GM12891 (cell line): ENCODE measurements at places on chromosomes 5 and 9.

GRCh38 chr9:86838519-86839497 is 108.5 kb downstream of the GAS1 start:
- DNase-seq: no peak

GRCh38 chr9:76302947-76303550 is 91.2 kb downstream of the RFK start:
- DNase-seq: peak; percentile 38

DNA sequence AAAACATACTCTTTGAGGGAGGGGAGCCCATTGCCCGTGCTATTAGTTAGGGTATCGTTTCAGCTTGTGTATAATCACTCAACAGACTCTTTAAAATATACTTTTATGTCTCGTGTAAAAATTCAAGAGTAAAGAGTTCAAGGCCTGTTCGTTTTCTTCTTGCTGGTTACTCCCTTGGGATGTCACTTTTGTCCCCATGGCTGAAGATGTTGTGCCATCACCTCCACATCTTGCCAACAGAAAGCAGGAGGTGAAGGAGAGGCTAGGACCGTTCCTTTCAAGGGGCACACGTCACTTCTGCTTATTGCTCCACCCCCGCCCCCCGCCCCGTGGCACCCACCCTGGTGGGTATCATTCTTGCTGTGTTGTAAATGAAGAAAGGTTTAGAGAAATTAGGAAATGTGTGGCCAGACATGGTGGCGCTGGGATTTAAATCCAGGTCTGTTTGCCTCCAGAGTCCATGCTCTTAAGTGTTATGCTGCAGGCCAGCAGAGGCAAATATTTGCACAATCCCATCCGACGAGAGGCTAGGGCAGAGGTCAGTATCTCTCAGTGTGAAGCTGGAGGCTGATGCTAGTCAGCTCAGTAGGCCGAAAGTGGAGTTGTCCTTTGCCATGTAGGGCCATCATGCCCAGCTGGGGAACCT is 3.0 kb downstream of the MLANA start:
- no peak for DNase-seq

DNA sequence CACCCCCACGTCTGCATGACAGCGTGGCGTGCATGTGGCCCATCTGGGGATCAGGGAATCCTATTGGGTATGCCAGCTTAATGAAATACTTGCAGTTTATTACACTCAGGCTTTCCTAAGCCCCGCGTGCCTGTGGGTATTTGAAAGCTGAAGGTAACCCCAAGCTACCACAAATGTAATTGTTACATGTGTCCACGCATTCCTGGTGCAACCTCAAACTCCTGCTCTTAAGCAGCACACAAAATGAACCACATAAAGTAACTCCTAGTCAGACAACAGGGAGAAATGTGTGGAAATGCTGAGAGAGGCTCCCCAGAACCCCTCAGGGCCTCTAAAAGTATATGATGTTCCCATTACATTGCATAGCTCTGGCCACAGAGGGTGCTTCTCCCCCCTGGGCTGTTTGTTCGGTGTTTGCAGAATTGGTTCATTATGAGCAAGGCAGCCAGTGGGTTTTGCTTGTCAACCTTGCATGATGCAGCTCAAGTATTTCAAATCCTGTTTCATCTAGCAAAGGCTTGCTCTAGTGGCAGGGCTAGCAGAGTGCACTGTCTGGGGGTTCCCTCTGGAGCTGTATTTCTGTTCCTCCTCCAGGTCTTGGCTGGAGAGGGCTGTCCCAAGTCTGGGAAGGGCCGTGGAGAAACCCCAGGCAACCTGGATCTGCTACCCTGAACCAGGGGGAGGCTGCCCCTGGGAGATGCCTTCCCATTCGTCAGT is 1.8 kb upstream of the DCANP1 start:
- no peak for DNase-seq

- DNase-seq: no peak
Observed at GRCh38 chr9:114606068-114606467, 5.0 kb upstream of the TMEM268 start.

DNA sequence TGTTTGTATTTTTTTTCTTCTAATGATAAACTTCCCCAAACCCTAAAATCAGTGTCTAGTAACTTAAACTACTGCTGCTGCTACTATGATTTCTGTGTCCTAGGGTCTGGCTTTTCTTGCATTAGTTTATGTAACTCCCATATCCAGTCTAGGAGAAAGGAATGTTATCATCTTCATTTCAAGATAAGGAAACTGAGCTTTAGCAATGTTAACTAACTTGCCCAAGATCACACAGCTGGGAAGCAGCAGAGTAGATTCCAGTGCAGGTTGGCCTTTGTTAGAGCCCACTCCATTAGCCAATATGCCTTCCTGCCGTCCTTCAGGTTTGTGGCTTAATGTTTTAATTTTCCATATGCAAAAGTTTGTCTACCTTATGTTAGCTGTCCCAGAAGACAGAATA is 10.4 kb downstream of the TMEM171 start:
- DNase-seq: no peak

DNA sequence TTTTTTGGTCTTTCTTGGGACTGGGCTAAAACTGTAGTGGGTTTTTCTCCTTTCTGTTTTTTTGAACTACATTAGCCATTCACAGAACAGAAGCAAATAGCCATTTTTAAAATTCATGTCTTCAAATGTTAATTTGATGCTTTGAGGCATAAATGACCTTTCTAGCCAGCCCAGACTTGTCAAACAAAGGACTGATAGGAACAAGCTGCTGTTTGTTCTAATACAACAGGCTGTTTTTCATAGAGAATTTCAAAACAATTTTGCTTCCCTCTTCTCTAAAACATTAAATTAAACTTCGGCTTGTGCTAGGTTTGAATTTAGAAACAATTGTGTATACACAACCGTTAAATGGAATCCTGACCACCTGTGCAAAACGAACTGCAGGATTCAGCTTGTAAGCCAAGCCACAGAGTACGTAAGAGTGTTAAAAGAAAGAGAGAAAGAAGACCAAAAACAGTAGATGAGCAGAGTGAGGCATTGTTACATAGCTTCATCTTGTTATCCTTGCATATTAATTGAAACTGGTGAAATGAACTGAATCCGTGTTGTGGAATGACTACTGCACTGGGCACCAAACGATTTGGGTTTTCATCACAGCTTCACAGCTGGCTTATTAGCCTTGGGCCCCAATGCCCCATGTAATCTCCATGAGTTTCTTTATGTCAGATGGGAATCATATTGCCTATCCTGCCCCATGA is 100.0 kb downstream of the ZSWIM6 start:
- DNase-seq: no peak

GRCh38 chr5:57751710-57752109 is 269.1 kb upstream of the ACTBL2 start:
- DNase-seq: no peak

DNA sequence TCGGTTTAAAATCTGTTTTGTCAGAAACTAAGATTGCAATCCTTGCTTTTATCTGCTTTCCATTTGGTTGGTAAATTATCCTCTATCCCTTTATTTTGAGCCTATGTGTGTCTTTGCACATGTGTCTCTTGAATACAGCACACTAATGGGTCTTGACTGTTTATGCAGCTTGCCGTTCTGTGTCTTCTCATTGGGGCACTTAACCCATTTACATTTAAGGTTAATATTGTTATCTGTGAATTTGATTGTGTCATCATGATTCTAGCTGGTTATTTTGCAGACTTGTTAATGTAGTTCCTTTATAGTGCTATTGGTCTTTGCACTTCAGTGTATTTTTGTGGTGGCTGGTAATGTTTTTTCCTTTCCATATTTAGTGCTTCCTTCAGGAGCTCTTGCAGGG is 36.3 kb upstream of the SMIM15 start:
- no peak for DNase-seq

DNA sequence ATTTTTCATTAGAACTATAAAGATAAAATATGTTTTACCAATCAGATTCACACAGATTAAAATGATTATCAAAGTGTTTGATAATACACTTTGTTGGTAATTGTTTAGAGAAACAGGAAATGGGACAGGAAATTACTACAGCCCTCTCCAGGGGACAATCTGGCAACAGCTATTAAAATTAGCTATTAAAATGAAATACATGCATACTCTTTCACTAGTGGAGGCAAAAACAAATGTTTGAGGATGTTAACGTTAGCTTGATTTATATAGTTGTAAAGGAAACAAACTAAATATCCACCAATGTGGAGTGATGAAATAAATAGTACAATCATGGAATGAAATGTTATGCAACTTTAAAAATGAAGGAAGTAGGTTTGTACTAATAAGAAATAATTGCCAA is 53.7 kb downstream of the TARS1 start:
- DNase-seq: no peak

GRCh38 chr9:77843076-77843870 is 188.3 kb downstream of the GNAQ start:
- DNase-seq: no peak

- DNase-seq: no peak
Observed at GRCh38 chr9:36169708-36170107, 520 bp downstream of the CCIN start.

- no peak for DNase-seq
Observed at GRCh38 chr9:75146229-75146628, 57.9 kb downstream of the OSTF1 start.

DNA sequence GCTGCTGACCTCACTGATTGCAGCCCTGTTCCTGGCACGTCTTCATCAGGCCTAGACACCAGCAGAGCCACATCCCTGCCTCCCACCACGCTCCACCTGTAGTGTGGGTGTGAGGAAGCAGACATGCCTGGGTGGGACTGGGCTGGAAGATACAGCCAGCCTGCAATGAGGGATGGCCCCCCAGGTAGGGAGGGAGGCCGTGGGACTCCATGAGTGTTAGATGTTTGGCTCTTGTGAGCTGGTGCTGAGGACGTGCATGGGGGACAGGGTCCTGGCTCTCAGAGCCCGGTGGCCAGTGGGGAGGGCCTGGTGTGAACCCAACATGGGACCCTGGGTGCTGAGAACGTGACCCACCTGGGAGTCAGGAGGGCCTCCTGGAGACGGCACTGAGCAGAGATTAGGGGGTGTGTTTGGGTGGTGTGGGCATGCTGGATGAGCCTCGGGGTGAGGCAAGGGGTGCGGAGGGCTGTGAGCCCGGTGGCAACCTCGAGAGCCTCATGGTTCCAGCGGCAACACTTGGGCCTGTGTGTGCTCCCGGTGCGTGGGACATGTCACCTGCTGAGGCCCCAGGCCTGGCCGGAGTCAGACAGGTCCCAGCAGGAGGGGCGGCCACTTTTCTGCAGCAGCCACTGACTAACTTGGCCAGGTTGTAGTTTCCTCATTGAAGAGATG is 87.6 kb downstream of the PHF2 start:
- DNase-seq: no peak

DNA sequence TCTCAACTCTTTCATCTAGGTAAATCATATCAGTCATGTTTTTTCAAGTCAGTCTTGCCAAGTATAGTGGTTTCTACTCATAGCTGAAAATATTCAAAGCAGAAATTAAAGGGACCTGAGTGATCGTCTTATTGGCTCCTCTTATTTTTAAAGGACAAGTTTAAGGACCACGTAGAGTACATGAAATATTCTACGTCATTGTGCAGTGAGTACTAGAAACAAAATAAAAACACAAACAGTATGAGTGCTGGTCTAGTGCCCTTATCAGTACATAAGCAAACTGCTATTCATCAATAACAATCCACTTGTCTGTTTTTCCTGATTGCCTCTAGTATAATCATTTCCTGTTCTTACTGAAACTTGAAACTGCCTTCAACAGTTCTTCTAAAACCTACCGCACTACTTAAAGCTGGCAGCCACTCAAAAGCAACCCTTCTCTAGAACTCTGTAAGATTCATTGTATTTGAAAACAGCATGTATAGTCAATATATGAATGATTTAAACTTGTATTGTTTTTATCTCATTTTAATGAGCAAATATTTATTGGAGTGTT is 853.7 kb downstream of the TAF11L14 start:
- no peak for DNase-seq

DNA sequence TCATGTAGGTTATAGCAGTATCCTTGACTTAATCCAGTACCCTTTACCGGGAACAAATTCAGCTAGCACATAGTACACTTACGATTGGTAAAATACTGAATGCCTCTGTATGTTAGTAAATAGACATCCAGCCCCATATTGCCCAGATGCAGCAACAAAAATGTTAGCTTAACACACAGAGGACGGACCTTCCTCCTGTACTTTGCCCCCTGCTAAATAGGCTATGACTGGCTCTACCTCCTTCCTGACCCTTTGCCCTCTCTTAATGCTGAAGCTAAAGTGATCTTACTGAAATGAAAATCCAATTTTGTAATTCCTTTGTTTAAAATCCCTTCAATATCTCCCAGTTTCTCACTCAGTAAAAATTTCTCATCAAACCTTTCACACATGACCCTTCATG is 183.1 kb downstream of the PARP8 start:
- DNase-seq: no peak

DNA sequence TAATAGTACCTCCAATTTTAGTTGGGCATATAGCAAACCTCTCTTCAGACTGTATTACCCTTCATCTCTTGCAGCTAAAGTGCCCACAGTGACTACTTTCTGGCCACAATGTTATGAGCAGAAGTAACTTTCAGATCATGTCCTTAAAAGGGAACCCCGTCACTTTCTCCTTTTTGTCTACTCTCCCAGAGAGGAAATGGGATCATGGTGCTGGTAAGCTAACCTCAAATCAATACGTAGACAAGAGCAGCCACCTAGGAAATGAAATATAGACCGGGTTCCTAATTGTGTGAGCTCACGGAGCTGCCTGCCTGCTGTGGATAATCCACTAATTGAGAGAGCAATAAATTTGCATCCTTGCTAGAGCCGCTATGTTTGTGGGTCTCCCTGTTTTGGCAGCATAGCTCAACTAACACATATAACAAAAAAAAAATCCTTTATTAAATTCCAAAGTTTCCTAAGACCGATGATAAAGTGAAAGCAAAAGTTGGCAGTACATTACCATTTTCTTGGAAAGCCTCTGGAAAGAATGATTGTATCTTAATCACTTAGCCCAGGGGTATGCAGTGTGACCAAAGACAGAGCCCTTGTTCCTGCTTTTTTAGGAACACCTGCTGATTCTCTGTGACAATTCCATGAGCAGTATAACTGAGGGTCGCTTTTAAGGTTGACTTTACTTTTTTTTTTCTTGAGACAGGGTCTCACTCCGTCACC is 5.6 kb upstream of the IL7R start:
- no peak for DNase-seq

GRCh38 chr5:171221916-171222315 is 87.1 kb upstream of the TLX3 start:
- no peak for DNase-seq

GRCh38 chr5:7628820-7629219 is 222.1 kb downstream of the CFAP90 start:
- no peak for DNase-seq

DNA sequence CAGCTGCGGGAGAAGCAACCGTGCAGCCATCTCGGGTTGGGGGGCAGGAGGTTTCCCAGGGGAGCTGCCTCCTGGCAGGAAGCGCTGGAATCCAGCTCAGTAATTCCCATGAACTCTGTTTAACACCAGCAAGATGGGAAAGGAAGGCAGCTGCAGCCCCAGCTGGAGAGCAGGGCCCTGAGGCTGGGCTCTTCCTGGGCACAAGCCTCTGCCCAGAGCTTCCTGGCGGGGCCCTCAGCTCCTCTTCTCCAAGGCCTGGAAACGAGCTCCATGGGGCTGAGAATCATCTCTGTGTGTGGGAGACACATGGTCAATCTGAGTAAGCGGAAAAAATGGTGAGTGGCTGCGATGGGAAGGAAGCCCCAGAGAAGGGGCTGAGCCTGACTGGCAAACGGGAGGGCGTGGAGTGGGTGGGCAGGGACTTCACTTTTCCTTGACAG is 6.3 kb downstream of the MRPL36 start:
- DNase-seq: no peak
